ENCODE measurements at places on chromosomes 3 and 15.
A peak's percentile ranks its signal among the peaks of the same experiment; 100 is the strongest.

GRCh38 chr3:49867871-49868321, 1.8 kb downstream of the CAMKV start:
- no peak for DNase-seq

DNA sequence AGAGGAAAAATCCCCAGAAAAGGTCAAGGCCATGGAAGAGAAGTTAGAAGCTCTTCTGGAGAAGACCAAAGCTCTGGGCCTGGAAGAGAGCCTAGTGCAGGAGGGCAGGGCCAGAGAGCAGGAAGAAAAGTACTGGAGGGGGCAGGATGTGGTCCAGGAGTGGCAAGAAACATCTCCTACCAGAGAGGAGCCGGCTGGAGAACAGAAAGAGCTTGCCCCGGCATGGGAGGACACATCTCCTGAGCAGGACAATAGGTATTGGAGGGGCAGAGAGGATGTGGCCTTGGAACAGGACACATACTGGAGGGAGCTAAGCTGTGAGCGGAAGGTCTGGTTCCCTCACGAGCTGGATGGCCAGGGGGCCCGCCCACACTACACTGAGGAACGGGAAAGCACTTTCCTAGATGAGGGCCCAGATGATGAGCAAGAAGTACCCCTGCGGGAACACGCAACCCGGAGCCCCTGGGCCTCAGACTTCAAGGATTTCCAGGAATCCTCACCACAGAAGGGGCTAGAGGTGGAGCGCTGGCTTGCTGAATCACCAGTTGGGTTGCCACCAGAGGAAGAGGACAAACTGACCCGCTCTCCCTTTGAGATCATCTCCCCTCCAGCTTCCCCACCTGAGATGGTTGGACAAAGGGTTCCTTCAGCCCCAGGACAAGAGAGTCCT, 9.0 kb downstream of the MAP1A start:
- DNase-seq = no peak

- DNase-seq = no peak
Measured at GRCh38 chr3:16171009-16171408, 3.5 kb upstream of the GALNT15 start.

DNA sequence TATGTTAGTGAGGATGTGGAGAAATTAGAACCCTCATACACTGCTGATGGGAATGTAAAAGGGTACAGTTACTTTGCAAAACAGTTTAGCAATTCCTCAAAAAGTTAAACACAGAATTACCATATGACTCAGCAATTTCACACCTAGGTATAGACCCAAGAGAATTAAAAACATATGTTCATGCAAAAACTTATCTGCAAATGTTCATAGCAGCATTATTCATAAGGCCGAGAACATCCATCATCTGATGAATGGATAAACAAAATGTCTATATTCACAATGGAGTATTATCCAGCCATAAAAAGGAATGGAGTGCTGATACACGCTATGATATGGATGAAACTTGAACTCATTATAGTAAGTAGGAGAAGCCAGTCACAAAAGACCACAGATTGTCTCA, 10.3 kb downstream of the SEC13 start:
- no peak for DNase-seq

GRCh38 chr15:98845138-98845884, 162.3 kb downstream of the PGPEP1L start:
- no peak for DNase-seq

GRCh38 chr15:56957812-56958406, 39.5 kb downstream of the TCF12 start:
- DNase-seq = no peak

DNA sequence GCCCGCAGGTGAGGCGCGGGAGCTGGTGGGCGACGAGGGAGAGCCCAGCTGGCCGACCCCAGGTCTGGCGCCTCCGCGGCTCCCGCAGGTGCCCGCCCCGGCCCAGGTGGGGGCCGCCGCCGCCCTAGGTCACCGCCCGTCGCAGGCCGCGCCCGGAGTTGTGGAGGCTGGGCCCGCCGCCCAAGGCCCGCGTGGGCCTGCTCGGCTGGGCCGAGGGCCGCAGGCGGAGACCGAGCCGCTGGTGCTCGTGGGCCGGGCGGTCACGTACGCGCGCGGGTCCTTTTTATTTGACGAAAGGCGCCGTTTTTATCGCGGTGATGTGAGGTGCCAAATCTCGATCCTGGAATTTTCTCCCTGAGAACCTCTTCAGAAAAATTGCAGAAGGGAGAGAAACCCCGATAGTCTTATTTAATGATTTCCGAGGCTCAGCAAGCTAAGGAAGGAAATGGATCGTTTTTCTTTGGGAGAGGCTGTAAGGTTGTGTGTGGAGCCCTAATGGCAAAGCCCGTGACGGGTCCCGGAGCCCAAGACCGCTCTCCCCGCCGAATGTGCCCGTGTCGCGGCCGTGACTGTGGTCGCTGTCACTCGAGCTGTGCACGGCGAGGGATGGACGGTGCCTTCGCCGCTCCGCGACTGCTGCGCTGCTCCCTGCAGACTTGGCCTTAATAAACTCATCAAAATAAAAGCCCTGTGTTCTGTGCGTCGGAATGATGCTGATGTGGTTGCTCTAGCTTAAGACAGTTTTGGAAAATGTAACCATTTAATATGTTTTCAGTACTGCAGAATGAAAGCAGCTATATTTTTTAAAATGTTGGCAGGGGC, 612 bp downstream of the APPL1 start:
- DNase-seq = peak; percentile 57

- DNase-seq = no peak
Measured at GRCh38 chr3:16898595-16899395, 14.0 kb downstream of the PLCL2 start.

DNA sequence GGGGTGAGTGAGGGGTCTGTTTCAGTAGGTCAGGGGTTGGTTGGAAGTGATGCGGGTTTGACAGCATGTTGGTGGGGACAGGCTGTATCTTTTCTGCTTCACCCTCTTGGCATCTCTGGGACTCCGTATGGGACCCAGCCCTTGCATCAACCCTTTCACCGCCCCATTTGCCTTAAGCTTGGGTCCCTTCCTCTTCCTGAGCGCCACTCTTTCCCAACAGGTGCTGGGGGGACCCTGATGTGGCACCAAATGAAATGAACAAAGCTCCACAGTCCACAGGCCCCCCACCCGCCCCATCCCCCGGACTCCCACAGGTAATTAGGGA, 1.1 kb downstream of the EIF4G1 start:
- no peak for DNase-seq

DNA sequence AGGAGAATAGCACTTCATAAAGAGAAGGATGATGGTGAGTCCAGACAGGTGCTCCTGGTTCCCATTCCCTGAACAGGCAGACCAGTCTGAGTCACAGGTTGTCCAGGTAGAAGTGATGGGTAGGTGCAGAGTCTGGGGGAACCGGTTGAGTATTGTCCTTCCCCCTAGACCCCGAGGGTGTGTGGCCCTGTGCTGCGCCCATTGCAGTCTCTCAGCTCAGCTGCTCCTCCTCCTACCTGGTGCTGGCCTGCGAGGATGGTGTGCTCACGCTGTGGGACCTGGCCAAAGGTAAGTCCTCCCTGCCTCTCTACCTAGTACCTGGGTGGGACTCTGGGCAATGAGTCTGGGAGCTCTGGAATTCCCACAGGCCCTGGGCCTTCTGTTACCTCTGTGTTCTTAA, 19.8 kb downstream of the MESP1 start:
- no peak for DNase-seq

GRCh38 chr3:16841904-16842271, 42.9 kb upstream of the PLCL2 start:
- no peak for DNase-seq

GRCh38 chr15:68542771-68543164, 36.0 kb upstream of the CORO2B start:
- no peak for DNase-seq

- no peak for DNase-seq
Measured at GRCh38 chr3:11510356-11510755, 133.4 kb downstream of the VGLL4 start.

DNA sequence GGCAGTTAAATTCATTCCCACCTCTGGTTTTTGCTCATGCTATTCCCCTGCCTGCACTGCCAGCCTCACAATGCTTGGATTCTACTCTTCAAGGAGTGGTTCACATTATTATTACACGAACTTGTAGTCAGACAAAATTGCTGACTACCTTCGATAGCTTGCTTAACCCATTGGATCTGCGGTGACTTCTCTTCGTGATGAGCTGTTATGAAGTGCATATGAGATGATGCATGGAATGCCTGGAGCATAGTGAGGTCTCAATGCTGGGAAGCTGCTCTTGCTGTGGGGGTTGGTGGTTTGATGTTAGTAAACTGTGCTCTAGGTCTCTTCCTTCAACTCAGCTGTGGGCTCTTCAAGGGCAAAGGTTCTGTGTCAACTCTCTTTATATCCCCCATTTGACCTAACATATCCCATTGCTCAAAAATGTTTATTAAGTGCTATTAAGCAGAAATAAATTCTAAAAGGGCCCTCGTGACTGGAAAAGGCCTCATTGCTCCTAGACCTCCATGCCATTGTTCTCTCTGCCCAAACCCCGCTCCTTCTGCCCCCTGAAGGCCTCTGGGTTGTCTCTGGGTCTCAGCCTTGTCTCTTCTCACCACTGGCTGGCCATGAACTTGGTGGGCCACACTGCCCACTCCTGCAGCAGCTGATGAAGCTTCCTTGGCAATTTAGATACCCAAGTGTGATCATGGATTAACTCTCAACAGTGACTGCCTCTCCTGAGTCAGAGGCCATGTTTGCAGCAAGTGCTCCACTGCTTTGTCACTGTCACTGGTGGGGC, 4.5 kb upstream of the SLCO2A1 start:
- DNase-seq = no peak

GRCh38 chr3:29181149-29181780, 99.6 kb upstream of the RBMS3 start:
- no peak for DNase-seq

- no peak for DNase-seq
Measured at GRCh38 chr3:130260918-130261317, 84.6 kb upstream of the COL6A5 start.

DNA sequence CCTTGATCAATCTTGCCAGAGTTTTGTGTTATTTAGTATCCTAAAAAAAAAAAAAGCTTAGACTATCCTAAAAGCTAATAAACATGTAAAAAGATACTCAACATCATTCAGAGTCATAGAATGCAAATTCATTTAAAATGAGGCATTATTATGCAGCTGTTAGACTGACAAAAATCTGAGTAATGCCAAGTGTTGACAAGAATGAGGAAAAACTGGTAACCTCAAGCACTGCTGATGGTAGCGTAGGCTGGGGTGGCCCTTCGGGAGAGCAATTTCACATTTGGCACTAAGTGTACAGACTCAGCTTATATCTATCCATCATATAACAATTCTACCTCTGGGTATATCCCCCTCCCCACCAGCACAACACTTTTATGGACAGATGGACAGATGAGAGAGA, 280.4 kb downstream of the RAP2B start:
- DNase-seq = no peak

DNA sequence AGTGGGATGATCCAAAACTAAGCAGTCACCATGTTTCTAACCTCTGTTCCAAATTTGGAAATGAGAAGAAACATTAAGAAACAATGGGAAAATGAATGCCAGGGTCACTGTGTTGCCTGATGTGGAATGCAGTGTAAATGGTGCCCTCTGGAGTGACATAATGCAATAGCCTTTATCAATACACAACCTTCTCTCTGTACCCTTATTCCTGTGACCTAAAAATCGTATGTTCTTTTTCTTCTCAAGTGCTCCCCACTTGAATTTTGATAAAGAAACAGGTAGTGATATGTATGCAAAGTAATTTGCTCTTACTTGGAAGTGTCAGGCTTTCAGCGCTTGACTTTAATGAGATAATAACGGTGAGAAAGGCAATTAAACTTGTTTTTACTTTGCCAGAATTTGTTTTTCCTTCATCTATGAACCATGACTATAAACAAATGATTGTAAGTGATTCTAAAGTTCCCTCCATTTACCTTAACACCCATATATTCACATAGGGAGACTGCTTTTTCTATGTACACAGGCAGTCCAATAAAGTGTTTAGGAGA, 145.8 kb upstream of the THRB start:
- peak; percentile 64 for DNase-seq

DNA sequence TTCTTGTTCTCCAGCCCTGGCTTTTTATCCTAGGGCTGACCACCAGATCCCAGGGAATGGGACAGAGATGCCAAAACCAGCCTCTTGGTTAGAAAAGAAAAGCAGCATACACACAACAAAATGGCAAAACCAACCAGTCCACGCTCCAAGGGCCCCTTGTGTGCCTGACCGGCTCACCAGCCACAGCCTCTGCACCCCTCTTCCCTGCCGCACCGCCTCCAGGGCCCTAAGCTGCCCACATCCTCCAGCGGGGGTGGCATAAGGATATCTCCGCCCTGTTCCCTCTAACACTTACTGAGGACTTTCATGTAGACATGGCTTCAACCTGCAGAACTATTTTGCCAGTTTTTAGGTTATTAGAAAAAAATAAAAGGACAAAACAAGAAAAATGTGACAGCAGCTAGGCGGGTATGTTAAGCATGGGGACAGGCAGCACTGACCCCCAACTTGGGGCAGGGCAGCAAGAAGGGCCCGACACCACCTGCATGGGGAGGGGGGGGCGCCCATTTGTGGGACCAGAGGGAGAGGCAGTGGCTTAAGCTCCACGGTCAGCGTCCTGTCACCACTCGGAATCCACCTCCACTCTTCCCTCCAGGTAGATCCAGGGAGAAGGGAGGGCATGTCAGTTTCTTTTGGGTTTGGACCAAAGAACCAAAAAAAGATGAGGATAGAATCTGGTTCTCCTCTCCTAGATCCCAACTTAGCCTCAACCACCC, 49.1 kb downstream of the DHX30 start:
- no peak for DNase-seq

DNA sequence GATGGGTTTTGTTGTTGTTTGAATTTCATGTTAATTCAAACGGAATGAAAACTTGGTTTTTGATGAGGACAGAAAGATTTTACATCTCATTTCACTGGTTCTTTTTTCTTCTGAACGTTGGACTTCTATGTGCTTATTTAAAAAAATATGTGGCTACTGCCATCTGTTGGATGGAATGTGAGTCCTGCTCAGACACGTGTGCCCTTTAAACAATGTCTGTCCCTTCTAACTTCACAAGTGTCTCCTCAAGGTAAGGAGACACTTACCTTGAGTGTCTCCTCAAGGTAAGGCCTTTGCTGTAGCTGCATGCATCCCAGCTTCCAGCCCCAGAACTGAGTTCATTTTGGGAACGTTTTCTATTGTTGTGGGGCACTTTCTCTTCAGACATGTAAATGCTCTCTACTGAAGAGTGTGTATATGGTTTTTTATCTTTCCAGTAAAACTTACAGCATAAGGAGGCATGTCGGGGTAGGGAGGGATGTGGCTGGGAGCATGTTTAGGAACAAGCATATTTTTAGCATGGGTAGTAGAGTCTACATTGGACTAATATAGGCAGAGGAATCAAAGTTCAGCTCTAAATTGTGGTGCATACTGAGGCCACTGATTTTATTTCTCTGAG, 63.1 kb upstream of the UBE3A start:
- DNase-seq = peak; percentile 40

GRCh38 chr15:29857221-29857789, 35.0 kb upstream of the TJP1 start:
- no peak for DNase-seq
